Renal pelvis (tissue), 12 donors: ENCODE measurements at places on chromosomes 12 and 14.

GRCh38 chr12:55666508-55666907 is 29.8 kb downstream of the OR10P1 start:
- DNase-seq, result no peak

- DNase-seq, result no peak
These were observed 15.5 kb downstream of the PKP2 start for GRCh38 chr12:32881107-32881506.

GRCh38 chr12:66003951-66004350 is 126.6 kb downstream of the LLPH start:
- DNase-seq, result no peak

GRCh38 chr12:77592836-77593235 is 237.9 kb upstream of the NAV3 start:
- no peak for DNase-seq
